Left cardiac atrium (tissue), 4 donors: ENCODE measurements at places on chromosomes 6 and 20. TPM values are rescaled to one million over a fixed set of nuclear protein-coding genes. Genes with fewer than 3 reads are reported as not detected.

GRCh38 chr6:41492261-41492891 is 53.8 kb upstream of the FOXP4 start:
- DNase-seq, result no peak

DNA sequence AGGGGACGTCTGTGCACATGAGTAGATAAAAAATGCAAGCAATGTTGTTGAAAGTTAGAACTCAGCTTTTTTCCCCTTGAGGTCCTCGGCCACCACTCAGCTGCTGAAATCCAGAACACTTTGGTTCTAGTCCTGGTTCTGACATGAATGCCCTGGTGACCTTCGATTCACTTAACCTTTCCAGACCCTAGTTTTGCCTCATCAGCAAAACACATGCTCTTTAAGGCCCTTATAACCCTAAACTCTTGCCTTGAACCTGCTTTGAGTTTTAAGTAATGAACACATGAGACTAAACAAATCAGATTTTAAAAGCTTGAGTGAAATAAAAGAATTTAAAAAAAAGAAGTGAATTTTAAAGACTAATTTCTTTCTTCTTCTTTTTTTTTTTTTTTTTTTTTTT is 33.4 kb downstream of the BMP6 start:
- no peak for DNase-seq

DNA sequence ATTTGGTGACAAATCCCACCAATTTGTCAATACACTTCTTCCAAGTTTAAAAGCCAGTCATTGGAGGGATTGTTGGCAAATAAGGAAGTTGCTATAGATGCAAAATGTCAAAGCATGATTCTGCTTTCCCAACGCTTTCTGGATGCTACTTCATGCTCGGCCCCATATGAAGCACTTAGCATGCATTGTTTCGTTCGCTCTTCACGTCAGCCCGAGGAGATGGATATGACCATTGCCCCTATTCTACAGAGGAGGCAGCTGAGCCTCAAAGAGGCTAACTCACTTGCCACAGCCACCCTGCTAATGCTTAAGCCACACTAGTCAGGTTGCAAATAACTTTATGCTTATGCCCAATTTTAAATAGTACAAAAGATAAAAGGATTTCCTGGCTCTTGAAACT is 2.8 kb upstream of the NXT1 start:
- no peak for DNase-seq

TBCC gene
- total RNA-seq, result 13.0 TPM

GRCh38 chr6:41508479-41508878 is 37.7 kb upstream of the FOXP4 start:
- no peak for DNase-seq

EFCAB8 gene
- not detected for total RNA-seq

SDCBP2 gene
- 1.4 TPM for total RNA-seq

GRIK2 gene
- total RNA-seq, result 12.6 TPM

DNA sequence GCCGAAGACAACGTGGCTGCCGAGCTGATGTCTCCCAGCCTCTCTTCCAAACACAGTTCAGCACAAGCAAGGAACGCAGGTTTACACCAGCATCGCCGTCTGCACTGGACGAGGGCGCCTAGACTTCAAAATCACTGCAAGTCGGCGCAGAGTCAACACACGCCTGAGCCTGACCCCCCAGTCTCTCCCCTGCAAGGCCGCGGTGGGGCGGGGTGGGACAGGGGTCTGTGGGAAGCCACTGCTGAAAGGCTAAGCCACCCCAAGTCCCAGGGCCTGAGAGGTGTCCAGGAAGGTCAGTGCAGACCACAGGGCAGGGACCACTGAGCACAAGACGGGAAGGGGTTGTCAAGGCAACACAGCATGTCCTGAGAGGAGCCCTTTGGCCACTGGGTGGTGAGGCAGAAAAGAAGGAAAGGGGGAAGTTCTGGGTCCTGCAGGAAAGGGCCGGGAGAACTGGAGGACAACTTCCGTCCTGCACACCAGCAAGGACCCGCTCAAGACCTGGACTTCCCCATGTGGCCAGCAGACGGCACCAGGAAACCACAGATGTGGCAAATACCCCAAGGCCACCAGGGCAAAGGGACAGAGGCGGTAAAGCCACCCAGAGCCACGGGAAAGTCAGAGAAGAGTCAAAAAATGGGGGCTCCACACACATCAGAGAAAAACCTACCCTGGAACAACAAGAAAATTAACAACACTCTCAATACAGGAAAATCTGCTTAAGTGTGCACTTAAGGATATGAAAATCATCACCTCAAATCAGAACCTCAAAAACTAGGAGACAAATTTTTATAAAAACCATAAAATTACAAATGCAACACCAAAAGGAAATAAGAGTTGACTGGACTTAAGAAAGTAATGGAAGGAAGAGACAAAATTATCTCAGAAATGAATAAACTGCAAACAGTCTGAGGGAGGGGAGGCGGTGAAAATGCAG is 84.8 kb downstream of the TAF4 start:
- DNase-seq, result peak; percentile 51

DNA sequence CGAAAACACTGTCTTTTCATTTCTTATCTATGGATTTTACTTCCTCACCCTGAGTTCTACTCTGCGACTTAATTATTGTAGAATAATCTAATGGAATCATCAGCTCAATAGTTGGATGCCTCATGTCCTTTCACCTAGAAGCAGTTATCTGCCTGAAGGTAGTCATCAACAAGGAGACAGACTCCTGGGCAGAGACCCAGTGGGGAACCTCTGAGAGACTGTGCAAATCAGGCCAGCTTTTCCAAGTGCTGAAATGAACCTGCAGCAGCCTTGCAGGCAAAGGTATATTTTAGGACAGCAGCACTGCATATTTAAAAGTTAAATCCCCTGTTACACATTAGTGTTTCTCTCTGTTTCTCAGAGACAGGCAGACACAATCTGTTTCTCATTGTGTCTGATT is 99.7 kb upstream of the STMND1 start:
- no peak for DNase-seq

- no peak for DNase-seq
Observed at GRCh38 chr20:57849121-57849520, 139.3 kb upstream of the PMEPA1 start.
